ENCODE measurements at places on chromosomes 3 and 15.

DNA sequence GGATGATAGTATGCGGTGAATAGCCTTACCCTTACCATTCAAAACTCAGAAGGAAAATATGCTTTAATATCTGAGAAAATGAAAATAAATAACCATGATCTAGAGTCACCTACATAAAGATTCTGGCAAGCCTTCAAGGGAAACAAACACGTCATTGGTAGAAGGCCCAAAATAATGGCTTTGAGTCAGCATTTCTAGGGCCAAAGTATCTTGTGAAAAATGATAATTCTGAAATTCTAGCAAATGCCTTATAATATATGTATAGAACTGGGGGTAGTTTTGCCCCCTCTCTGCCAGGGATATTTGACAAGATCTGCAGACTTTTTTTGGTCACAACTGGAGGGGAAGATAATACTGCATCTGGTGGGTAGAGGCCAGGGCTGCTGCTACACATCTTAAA is 15.4 kb downstream of the PLSCR1 start:
- no peak for DNase-seq

DNA sequence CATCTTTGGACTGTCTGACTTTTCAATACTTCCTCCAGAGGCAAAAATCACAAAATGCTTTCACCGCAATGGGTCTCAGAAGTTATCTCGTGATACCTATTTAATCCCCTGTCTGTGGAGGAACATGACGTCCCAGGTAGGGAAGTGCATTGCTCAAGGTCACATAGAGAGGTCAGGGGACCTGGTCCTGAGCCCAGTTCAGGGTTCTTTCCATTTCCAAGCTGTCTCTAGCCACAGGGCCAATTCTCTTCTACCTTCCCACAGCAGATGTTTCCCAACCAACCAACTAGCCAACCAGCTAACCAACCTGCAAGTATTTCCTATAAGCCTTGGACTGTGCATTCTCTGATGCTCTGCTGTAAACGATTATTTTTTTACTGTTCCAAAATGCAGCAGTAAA is 122.2 kb upstream of the DLG1 start:
- DNase-seq: no peak

DNA sequence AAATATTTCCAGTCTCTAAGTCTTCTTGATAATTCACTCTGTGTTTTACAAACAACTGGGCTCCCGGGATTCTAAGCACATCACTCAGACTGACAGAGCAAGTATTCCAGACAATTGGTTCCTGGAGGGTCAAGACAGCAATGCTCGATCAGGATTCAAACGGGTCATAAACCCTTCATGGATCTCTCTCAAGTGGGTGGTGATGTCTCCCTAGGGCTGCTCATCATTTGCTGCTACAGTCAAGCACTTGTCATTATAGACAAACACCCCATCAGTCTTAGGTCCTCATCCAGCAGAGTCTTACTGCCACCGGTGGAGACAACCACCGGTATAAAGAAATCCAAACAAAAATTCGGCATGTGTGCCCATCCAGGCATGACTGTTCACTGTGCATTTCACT is 921.1 kb downstream of the FHIT start:
- DNase-seq: no peak

DNA sequence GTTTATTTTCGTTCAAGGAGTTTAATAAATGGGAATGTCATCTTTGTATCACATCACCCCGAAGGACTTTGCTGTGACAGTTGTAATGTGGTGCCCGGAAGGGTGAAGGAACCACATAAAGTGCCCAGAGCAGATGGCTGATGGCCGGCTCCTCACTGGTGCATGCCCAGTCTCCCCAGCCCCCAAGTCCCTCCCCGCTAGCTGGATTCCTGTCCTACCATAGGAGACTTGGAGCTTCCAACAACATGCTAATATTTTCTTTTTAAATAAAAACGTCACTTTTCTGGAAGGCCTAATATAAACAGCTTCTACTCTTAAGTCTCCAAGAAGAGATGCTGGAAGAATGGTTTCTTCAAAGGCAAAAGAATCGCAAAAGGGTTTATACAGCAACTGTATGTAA is 273.9 kb upstream of the LRTM1 start:
- DNase-seq: no peak

- DNase-seq: no peak
Observed at GRCh38 chr3:72615776-72616175, 232.5 kb downstream of the SHQ1 start.

GRCh38 chr3:46194868-46195553 is 13.1 kb downstream of the CCR1 start:
- DNase-seq: no peak

DNA sequence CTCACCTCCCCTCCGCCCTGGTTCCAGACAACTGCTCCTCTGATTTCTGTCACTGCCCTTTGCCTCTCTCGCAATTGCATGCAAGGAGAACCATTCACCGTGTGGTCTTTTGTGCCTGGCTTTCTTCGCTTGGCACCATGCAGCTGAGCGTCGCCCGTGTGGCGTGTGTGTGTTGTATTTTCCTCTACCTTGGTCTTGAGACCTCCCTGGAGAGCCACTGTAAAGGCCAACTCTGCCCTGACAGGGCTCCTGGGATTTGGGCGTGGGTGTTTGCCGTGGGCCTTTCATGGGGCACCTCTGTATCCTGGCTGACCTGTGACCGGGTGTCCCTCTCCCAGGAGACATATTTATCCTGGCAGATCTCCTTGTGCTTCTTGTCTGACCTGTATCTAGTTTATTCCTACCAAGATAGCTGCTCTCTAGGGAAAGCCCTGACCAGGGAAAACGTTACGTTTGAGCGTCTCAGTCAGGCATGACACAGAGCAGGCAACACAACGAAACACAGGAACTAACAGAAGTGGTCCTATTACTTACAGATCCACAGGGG is 2.0 kb upstream of the PIGZ start:
- no peak for DNase-seq

DNA sequence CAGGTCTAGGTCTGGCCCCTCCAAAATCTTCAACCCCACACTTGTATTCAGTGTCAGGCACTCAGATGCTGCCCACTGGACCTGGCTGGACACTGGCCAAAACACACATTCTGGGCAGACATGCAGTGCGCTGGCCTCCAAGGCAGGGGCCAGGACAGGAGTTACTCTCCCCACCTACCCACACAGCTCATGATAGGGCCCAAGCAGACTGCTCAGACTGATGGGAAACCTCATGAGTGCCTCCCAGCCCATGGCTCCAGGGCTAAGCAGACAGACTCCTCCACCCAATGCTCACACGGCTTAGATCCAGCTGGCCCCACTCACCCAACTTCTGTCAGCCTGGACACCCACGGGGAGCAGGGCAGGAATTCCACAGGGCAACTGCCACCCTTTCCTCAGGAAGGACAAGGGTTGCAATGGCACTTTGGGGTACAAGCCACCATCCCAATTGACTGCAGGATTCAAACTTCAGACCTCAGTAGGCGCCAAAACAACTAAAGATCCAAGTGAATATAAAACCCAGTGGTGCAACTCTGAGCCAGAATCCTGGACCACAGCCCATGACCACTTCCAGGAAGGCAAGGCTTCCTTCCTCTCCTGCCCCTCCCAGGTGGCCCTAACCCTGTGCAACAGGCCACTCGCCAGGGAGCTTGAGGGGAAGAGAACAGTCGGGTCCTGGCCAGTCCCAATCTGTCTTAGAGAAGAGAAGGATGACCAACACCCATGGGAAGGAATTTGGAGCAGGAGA is 1.4 kb downstream of the LTF start:
- no peak for DNase-seq

- DNase-seq: no peak
Observed at GRCh38 chr3:177523872-177524438, 326.7 kb upstream of the TBL1XR1 start.

- DNase-seq: no peak
Observed at GRCh38 chr15:79442911-79443310, 10.8 kb downstream of the MINAR1 start.

DNA sequence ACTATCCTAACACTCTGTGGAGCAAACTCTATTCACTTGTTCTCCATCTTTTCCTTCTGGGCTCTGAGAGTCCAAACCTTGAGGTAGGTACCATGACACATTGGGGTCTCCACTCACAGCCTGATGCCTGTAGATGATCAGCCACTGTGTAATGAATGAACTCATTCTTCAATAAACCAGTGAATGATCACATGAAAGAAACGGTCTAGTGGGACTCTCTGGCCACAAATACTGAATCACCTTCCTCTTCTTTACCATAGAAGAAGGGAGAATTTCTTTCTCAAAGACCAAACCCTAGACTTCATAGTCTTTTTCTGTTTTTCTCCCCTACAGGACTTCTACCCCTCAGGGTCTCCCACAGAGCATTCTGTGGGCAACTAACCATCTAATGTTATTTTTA is 20.5 kb upstream of the ABHD2 start:
- DNase-seq: no peak

DNA sequence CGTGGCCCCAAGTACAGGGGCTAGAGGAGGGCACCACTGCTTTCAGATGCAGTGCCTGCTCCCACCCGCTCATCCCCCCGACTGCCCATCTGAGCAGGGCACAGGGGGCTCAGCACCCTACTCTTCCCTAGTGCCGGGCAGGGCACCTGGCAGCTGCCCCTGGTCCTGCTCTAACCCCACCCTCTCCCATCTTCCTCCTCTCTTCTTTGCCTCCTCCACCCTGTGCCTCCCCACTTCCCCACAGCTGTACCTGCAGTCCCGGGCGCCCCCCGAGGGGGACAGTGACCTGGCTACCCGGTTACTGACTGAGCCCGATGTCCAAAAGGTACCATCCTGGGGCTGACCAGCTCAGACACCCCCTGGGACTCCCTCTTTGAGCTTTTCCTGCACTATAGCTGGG is 12.8 kb downstream of the NBEAL2 start:
- no peak for DNase-seq

GRCh38 chr15:67531379-67531914 is 10.5 kb downstream of the C15orf61 start:
- no peak for DNase-seq

DNA sequence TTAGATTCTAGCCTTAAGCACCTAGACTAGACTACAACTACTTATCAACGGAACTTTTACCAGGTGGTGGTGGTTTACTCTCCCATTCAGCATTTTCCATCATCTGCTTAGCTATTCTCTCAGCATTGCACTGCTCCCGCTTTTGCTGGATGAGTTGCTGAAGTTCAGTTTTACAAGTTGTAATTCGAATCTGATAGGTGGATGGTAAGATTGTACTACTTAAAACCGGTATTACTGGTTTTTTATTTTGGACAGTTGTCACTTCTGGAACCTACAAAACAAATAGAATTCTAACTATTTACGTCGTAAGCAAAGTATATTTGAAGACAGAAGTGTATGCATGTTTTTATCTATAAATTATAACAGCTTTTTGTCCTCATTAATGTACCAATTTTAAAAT is 41.1 kb downstream of the PIK3R4 start:
- no peak for DNase-seq

DNA sequence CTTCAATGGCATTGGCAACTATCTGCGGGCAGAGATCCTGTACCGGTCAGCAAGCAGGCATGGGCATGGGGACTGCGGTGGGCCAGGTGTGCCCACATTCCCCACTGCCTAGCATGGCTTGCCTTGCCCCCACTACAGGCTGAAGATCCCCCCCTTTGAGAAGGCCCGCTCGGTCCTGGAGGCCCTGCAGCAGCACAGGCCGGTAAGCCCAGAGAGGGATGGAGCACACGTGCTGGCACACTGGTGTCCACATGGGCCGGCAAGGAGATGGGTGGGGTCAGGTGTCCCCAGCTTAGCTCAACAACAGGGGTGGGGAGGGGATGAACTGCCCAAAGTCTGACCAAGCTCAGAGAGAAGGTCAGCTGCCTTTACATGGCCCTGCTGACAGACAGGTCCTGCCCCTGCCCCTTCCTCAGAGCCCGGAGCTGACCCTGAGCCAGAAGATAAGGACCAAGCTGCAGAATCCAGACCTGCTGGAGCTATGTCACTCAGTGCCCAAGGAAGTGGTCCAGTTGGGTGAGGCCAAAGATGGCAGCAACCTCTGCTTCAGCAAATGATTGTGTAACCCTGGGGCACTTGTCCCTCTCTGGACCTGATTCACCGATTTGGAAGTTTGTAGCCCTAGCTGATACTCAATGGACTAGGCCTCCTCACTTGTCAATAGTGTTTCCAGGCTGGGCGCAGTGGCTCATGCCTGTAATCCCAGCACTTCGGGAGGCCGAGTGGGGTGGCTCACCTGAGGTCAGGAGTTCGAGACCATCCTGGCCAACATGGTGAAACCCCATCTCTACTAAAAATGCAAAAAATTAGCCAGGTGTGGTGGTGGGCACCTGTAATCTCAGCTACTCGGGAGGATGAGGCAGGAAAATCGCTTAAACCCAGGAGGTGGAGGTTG is 5.6 kb downstream of the NEIL1 start:
- no peak for DNase-seq

GRCh38 chr15:38238311-38238710 is 14.3 kb upstream of the SPRED1 start:
- no peak for DNase-seq

DNA sequence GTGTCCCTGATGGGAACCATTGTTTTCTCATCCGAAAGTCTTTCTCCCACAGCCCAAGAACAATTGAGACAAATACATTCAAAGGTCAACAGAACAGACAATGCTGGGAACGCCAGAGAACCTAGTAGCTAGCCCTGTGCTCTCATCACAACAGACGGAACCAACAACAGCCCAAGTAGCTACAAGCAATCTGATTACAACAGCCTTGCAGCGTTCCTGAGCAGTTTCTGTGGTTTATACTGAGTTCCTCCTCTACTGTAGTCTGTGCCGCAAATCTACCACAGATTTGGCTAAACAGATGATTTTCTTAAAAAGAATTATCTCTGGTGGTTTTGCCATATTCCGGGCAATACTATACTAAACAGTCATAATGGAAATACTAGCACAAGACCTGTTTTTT is 435.6 kb downstream of the MECOM start:
- DNase-seq: no peak

- no peak for DNase-seq
Observed at GRCh38 chr3:147881933-147882332, 472.8 kb downstream of the ZIC1 start.

GRCh38 chr3:64716110-64716710 is 28.4 kb upstream of the ADAMTS9 start:
- no peak for DNase-seq

DNA sequence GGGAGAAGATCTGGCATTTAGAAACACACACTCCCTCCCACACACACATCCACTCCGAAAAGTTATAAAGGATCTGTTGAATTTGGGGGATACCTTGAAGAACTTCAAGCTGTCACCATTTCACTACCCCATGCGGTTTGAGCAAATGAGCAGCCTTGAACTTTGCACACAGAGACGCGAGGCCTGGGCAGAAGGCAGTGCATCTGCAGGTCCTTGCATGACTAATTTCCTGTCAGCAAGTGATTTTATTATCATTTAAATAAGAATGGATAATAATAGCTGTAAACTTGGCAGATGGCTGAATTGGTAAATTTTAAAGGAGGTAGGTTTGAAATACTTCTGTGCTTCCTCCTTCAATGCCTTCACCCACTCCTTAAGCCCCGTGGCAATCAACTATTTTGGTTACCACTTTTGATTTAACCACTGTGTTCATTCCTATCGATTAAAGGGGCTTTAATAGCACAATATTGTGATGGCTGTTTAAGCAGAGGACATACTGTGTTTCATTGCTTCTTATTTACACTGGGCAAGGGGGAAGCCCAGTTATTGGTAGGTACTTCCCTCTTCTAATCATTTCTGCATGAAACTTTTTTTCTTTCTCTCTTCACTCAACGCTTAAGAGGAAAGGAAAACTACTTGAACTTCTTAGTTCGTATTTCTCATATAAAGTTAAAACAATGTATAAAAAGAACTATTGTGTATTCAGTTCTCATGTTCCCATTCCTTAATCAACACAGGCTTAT is 108.1 kb downstream of the ROBO2 start:
- no peak for DNase-seq

- no peak for DNase-seq
Observed at GRCh38 chr15:88196961-88197360, 59.6 kb downstream of the NTRK3 start.
